Hematopoietic multipotent progenitor cell (in vitro differentiated cells): ENCODE measurements at places on chromosomes 7 and 10.

GRCh38 chr10:19572056-19572455, 244.2 kb upstream of the PLXDC2 start:
- no peak for DNase-seq

DNA sequence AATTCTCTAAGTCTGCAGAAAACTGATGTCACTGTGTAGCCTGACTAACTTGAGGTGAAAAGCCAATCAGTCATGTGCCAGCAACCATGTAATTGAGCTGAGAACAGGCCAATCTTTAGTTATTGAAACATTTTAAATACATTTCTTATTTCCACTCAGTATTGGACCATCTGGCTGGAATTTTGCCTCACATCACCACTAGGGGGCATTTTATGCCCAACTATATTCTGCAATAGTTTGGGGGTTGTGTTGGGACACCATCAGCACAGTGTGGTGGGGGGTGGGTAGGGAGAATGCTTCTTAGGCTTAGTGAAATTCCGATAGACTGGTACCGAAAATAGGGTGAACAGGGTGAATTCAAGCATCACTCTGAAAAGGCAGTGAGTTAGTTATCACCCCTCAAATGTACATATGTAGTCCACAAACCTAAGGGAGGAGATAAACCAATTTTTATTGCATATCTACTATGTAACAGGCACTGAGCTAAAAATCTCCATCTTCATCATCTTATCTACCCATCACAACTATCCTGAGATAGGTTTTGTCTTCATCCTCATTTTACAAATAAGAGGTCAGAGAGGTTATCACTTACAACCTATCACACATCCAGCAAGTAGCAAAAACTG, 17.8 kb downstream of the NPSR1 start:
- peak; percentile 27 for DNase-seq

- DNase-seq: no peak
These were observed 4.4 kb downstream of the TACR2 start for GRCh38 chr10:69412232-69412790.

GRCh38 chr7:16344927-16345326, 76.4 kb downstream of the CRPPA start:
- DNase-seq: no peak

DNA sequence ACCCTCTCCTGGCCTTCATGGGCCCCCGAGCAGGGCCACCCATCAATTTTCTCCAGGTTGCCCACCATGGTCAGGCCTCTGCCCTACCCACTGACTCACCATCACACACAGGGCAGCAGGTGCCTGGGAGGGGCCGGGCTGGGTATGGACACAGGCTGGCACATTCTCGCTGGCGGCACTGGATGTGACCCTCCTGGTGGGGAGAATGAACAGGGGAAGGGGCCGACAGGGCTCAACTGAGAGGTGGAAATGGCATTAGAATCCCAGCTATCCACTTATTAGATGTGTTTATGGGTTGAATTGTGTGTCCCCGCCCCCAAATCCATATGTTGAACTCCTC, 16.4 kb downstream of the KCP start:
- DNase-seq: no peak

DNA sequence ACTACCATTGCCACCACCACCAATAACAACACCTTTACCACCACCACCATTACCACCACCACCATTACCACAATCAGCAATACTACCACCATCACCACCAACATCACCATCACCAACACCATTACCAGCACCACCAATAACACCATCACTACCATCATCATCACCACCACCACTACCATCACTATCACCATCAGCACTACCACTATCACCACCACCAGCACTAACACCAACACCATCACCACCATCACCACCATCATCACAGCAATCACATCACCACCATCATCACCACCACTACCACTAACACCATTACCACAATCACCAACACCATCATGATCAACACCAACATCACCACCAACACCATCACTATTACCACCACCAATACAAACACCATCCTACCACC, 249.5 kb downstream of the GRID1 start:
- DNase-seq: no peak
